CD4-positive, alpha-beta T cell treated with Interleukin-1 beta for 1 hour (primary cell): ENCODE measurements at places on chromosomes 1 and 21.

DNA sequence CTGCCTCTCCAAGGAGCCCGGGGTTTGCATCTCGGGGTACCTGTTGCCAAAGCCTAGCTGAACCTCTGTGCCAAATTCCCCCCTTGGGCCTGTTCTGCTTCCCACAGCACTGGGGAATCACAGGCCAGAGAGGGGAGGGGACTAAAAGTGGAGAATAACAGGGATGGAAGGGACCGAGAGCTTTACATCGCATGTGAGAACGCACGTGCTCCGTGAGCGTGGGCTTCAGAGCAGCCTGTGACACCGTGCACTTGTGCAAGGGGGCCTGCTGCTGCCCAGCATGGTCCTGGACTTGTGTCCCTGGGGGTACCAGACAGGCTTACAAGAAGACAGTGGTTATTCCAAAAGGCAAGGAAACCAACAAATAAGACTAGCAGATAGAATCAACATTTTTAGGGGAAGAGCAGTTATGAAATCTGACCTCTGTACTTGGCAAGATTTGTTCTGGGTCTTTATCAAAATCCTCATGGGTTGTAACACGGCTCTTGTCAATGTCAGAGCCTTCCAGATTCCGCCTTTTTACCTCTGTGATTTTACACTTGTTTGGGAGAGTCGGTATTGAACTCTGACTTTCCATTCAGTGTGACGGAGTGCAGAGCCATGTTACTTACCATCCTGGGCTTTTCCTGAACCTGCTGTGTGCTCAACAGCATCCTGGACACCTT lies 36.2 kb upstream of the TNFRSF1B start:
- no peak for DNase-seq

DNA sequence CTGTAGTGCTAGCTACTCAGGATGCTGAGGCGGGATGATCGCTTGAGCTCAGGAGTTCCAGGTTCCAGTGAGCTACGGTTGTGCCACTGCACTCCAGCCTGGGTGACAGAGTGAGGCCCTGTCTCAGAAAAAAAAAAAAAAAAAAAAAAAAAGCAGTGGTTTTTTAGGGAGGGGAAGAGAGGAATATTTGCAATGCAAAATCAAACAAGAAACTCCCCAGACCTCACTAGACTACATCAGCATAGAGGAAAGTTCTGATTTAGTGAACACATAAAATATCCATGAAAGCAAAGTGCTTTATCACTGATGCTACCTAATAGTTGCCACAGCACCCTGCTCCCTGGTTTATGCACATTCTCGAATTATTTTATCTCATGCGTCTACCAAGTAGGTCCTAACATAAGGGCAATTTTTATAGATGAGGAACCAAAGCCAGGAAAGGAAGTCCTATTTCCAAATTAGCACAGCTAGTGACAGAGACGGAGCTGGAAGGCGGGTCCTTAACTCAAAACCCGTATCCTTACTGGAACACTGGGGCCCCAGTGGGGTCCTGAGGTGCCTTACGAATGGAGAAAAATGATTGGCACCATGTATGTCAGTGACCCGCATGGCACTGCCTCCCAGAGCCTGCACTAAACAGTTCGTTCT lies 50.7 kb upstream of the GPR157 start:
- no peak for DNase-seq

DNA sequence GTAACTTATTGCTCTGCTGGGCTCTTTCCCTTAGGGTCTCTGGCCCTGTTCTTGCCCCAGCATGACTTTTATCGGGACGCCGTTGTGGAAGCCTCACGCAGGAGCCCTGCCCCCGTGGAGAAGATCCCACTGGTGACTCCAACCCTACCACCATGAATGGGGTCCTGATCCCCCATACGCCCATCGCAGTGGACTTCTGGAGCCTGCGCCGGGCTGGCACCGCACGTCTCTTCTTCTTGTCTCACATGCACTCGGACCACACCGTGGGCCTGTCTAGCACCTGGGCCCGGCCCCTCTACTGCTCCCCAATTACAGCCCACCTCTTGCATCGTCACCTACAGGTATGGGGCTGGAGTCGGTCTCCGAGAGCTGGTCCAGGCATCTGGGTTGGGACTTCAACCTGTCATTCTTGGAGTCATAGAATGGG lies 322 bp downstream of the DCLRE1B start:
- no peak for DNase-seq

- DNase-seq: no peak
Observed at GRCh38 chr1:229137271-229137670, 133.6 kb upstream of the RAB4A start.

DNA sequence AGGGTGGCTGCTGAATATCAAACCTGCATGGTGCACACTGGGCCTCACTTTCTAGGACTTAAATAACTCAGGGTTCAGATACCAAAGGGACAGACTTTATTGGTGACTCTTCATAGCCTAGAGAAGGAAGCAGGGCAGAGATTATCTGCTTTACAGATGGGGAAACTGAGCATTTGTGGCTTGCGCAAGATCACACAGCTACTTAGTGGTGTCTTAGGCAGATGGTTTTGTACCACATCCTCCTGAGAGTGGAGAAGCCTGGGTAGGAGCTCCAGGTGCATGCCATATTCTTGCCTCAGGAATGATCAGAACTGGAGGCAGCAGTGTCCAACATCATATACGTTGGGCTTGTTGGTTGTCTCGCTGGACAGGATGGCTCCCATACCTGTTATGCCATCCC lies 6.8 kb upstream of the DPH2 start:
- DNase-seq: no peak

- DNase-seq: no peak
Observed at GRCh38 chr1:18351735-18352134, 129.0 kb upstream of the KLHDC7A start.

GRCh38 chr1:70745199-70745598 lies 302.4 kb downstream of the PTGER3 start:
- DNase-seq: no peak

- DNase-seq: peak; percentile 13
Observed at GRCh38 chr1:54376430-54377039, 29.7 kb downstream of the SSBP3 start.

- no peak for DNase-seq
Observed at GRCh38 chr1:98733782-98734112, 72.2 kb downstream of the SNX7 start.

- DNase-seq: no peak
Observed at GRCh38 chr1:204256531-204256930, 42.7 kb upstream of the GOLT1A start.

- DNase-seq: no peak
Observed at GRCh38 chr21:32474179-32475059, 61.9 kb downstream of the EVA1C start.

DNA sequence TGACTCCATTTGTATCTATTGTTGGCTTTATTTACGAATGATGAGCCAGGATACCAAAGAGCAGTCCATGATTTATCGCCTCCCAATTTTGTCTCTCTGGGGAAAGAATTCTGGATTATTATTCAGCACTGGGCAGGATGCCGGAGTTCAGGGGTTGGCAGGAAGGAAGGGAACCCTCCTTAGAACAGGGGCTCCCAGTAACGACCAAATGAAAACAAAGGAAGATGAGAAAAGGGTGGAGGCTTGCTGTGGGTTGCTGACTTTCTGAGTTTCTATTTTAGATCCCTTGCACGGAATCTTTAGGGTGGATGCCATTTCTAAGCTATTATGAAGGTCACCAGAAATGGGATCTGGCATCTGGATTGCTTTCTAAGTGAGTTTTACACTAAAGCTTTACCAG lies 231.2 kb upstream of the LYPLAL1 start:
- DNase-seq: no peak

GRCh38 chr1:33897092-33897725 lies 33.3 kb downstream of the HMGB4 start:
- DNase-seq: no peak

GRCh38 chr21:32949701-32950100 lies 76.0 kb upstream of the OLIG2 start:
- DNase-seq: no peak

- no peak for DNase-seq
Observed at GRCh38 chr1:72129869-72130268, 152.5 kb downstream of the NEGR1 start.

DNA sequence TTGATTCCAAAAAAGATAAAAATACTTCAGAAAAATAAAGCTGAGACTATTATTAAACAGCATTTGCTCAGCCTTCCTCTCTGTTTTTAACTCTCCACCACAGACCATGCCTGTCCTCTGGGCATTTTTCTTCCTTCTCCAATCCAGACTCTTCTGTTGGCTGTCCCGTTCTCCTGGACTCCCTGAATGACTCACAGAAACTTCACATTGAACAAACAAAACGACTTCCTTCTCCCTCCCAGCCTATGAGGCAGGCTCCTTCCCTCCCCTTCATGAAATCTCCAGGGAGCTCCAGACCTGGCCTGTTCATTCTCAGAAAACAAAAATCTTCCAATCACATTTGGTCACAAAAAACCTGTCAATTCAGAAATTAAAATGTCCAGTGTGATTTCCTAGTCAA lies 421.3 kb downstream of the NPHP4 start:
- no peak for DNase-seq

DNA sequence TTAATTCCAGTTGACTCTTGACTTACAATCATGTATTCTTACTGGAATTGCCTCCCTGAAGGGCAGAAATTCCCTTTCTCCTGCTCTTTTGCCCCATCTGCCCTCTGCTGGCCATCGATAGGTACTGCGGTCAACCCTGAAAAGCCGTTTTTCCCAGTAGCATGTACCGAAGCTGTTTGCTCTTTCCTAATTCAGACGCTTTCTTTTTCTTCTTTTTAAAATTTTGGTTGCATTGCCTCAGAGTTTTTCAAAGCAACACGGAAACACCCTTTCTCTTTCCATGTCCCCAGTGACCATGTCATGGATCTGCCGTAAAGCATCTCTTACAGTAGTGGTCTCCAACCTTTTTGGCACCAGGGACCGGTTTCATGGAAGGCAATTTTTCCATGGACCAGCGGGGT lies 164.2 kb upstream of the C1orf21 start:
- peak; percentile 44 for DNase-seq

GRCh38 chr1:216183007-216183406 lies 240.2 kb downstream of the USH2A start:
- no peak for DNase-seq

GRCh38 chr1:204031098-204031710 lies 41.7 kb upstream of the SOX13 start:
- DNase-seq: no peak

DNA sequence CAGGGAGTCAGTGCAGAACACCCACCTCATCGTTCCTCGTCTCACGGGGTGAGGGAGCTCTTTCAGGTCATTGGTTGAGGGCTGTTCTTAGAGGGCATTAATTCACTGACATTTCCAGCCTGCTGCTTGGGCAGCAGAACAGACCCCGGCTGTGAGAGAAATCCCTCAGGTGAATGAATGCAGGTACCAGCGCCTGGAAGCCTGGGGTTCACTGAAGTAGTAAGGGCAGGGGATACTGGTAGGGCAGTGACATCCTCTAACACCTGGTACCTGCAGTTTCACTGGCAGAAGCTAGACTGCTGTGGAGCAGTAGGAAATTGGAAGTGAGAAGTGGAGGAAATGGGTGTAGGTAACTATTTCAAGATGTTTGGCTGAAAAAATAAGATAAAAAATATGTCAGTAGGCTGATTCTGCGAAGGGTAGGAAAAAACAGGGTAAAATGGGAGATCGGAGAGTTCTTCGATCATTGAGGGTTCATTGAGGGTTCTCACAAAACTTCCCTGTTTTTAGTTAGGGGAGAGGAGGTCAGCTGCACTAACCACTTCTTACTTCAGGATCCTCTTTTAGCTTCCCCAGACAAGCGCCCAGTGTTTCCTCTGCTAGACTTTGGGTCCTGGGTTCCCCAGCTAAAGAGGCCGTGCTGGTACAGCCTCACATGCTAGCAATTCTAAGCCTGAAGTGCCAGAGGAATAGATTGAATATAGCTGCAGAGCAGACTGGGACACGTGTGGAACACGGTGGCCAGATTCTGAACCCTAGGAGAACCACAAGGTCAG lies 55.2 kb downstream of the RNF220 start:
- peak; percentile 8 for DNase-seq

- DNase-seq: no peak
Observed at GRCh38 chr1:29342351-29342750, 106.0 kb downstream of the PTPRU start.

- no peak for DNase-seq
Observed at GRCh38 chr1:197440715-197441114, 172.7 kb downstream of the CRB1 start.

DNA sequence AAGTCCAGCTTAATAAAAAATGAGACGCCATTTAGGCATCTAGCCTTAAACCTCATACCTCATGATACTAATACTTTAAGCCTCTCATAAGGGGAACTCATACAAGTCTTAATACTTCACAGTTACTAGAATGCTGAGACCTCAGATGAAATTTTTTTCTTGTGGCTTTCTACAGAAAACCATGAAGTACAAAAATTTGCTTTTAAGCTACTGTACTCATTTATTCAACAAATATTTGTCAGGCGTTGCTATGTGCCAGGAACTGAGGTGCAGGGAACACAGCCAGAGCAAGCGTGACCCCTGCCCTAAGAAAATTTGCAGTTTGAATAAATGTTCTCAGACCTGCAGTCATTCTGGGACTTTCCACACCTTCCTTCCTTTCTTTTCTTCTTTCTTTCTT lies 150.6 kb downstream of the MRPL39 start:
- peak; percentile 52 for DNase-seq

DNA sequence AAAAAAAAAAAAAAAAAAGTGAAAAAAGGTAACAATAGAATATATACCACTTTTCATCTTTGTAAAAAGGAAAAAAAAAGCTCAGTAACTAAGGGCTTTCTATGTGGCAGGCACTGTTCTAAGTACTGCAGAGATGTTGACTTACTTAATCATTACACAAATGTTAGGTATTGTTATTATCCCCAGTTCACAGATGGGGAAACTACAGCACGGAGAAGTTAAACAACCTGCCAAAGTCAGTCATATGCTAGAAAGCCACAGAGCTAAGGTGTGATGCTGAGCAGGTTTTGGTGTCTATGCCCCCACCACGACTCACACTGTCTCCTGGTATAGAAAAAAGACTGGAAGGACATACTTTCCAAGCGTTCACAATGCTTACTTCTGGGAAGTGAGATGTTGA lies 6.6 kb upstream of the PNRC2 start:
- no peak for DNase-seq

GRCh38 chr1:156550346-156550745 lies 22.0 kb downstream of the IQGAP3 start:
- no peak for DNase-seq

DNA sequence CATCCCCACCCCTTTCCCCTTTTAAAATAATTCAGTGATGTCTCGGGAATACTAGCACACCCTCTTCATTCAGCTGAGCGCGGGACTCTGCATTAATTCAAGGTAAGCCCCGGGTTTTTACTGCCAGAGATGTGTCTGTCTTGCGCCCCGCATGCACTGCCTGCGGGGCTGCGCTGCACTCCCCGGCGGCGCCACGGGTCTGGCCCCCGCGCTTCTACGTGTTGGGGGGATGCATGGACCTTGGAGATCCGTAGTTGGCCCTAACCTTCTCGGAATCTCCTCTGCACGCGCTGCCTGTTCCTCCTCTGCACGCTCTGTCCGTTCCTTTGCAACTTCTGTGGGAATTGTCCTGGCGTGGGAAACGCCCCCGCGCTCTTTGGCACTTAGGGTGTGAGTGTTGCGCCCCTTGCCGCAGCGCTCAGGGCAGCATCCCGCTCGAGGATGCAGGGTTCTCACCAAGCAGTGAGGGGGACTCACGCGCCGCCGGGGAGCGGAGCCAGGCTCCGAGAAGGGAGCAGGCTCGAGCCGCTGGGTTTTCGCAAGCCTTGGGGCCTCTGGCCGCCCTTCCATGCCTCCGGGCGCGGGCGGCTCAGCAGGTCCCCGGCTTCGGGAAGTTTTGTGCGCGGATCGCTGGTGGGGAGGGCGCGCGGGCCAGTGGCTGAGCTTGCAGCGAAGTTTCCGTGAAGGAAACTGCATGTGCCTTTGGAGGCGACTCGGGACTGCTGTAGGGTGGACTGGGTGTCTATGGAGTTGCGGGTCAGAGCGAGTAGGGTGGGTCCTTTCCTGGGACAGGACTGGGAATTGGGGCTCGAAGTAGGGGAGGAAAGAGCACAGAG lies 165.1 kb upstream of the CACNA1E start:
- DNase-seq: no peak
